RWPE2 (cell line): ENCODE measurements at places on chromosomes 1 and 21.

GRCh38 chr1:84298684-84299535 lies 2.6 kb upstream of the SAMD13 start:
- DNase-seq: peak; percentile 52

DNA sequence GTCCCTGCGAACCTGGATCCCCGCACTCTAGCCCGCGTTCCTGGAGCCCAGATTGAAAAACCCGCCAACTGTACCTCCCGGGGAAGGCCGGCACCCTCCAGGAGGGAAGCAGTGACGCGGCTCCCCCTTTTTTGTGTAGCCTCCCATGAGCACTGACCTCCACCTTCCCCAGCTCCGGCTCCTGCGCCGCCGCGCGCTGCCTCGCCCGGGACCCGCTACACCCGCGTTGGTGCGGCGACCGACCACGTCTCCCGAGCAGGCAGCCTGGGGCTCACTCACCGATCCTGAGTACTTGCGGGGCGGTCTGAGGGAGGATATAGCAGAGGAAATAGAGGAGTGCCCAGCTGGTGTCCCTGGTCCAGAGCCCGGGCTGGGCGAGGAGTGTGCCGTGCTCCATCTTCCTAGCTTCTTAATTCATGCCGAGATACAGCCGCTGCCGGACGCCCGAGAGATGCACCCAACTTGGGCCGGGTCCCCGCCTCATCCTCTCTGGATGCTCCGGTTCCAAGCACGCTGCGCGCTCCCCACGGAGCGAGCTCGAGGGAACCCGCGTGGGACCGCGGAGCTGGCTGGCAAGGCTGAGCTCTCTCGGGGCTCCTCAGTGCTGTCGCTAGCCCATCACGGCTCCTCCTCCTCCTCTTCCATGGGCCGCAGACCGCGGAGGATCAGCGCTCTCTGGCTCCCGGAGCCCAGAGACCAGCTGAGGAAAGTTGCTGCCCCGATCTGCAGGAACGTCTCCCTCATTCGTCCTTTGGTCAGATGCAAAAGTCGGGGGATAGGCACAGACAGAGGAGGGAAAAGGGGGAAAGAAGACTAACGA lies 482 bp downstream of the GRIK1 start:
- DNase-seq: no peak

- DNase-seq: no peak
Observed at GRCh38 chr21:27466140-27466539, 499.3 kb upstream of the ADAMTS5 start.

GRCh38 chr21:34544032-34544496 lies 32.1 kb upstream of the KCNE1 start:
- DNase-seq: peak; percentile 78

GRCh38 chr1:153794624-153795329 lies 19.6 kb downstream of the SLC27A3 start:
- no peak for DNase-seq

- DNase-seq: no peak
Observed at GRCh38 chr1:67679691-67680090, 5.3 kb upstream of the GADD45A start.

- DNase-seq: no peak
Observed at GRCh38 chr21:22632176-22632575, 1634.0 kb downstream of the NCAM2 start.

DNA sequence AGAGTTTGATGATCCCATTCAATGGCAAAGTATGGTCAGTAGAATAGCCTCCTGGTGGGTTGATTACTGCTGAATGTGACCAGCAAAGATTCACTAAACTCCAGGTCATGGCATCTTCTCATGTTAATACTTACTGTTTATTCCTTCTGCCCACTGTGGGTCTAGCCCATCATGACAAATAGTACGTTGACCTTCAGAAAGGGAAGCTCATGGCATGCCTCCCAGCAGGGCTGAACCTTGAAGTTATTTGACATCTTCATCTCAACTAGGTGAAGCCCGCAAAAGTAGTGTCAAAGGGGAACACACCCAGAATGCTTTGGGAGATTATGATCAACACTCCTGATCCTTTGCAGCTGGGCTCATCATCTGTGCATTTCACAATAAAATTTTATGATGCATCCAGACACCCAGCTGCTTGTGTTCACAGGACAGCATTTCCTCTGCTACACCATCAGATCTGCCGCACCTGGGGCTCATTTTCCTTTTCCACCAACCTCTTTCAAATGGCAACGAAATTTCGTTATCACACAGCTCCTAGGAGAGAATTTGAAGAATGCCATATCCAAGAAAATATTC lies 49.6 kb downstream of the HLX start:
- DNase-seq: no peak

DNA sequence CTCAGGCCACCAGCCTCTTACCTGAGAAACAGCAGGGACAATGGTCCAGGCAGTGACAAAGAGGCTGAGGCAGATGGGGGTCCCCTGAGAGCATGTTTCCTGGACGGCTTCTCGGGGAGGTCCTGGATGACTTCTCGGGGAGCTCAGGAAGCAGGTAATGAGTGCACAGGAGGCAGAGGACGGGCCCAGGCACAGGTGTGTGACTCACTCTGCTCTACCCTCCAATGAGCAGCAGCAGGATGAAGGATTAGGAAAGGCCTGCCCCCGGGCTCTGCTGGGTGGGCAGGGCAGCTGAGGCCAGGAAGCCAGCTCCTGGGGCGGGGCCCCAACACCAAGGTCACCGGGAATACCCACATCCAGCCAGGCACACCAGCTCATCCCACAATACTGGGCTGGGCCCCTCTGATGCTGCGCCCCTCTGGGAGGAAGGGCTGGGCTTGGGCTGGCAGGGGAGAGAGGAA lies 17.2 kb upstream of the PTAFR start:
- DNase-seq: peak; percentile 93

DNA sequence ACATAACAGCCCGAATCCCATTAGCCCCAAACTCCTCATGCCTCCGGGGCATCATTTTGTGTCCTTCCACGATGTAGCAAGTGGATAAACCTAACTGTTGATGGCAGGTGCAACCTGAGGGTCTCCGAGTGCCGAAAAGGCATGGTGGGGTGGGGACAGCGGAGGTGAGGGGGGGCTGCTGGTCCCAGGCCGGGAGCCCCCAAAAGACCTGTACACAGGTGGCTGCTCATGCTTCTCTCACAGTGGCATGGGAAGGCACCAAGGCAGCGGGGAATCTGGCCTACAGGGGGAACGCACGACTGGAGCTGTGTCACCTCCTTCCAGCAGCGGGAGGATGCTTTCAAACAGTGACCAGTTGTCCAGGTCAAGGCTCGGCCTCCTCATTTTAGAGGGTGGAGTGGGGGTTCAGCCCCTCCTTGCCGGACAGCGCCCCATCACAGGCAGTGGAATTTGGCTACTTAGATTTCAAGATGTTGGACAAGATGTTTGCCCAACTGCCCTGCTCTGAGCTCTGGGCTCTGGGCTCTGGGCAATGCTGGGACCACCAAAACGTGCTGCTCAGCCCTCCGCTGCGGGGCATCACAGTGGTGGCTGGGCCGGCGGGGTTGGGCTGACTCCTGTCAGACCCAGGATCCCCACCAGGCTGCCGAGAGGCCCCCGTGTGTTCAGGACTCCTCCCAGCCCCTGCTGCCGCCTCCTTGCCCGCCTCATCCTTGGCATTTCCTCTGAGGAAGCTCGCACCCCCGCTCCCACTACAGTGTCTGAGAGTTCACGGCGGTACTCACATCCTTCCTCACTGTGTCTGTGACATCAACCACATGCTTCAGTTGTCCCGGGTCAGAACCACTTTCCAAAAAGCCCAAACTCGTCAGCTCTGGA lies 7.6 kb downstream of the DNMT3L start:
- DNase-seq: peak; percentile 58

DNA sequence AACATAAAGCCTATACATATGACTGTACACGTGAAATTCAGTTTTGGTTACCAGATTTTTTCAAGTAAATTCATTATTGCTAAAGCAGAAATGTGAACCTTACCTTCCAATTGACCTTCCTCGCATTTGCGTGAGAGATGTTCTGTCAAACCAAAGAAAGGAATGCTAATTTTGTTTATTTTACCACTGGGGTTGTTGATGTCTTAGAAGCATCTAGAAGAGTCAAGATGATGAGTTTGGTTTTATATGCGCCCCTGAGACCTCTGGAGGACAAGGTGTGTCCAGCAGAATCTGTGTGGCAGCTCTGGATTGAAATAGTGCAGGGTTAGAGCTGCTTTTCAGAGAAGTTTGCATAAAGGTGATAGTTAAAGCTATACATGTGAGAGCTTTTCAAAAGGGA lies 48.4 kb downstream of the ZBTB40 start:
- DNase-seq: no peak

DNA sequence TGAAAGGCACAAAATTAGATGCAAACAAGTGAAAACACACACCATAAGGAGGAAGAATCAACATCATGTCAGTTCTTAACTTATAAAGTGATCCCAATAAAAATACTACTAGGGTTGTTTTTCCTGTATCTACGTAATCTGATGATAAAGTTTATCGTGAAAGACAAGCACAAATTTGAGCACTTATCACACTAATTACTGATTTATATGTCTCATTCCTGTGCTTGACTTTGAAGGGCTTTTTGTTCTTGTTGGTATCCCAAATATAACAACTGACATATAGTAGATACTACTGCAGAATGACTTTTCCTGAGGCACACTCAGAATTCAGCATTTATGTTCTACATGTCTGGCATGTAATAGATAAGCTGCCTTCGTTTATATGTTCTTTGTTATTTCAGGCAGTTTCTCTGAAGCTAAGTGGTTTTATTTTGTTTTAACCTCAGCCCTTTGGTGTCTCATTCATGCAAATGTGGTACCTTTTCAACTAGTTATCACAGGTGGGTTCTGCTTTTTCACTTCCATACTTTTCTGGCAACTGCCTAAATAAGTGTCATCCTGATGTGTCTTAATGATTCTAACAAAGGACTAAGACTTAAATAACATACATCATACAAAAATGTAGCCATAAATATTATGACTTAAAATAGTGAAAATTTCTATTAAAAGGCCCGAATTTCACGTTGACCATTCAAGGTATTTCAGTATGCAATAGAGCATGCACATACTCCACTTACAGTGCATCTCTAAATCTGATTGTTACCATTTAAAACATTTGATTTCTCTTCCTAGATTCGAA lies 73.2 kb downstream of the LRRC8C start:
- no peak for DNase-seq

DNA sequence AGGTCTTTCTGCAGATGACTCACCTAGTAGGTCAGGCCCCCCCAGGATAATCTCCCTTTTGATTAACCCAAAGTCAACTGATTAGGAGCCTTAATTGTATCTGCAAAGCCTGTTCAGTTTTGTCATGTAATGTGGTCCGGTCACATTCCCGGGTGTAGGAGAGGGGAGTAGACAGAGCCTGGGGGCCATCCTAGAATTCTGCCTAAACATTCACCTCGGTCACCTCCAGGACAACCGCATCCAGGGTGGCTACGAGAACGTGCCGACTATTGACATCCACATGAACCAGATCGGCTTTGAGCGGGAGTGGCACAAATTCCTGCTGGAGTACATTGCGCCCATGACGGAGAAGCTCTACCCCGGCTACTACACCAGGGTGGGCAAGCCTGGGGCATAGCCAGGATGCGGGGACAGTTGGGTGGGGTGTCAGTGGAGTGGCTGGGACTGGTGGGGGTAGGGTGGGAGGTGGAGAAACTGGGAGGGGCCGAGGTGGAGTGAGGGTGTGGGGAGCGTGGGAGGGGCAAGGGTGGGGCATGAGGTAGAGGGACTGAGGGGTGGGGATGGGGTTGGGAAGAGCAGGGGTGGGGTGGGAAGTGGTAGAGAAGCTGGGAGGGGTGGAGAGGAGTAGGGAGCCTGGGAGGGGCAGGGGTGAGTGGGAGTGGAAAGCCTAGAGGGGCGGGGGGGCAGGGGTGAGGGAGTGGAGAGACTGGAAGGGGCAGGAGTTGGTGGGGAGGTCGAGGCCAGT lies 9.6 kb upstream of the MFN2 start:
- no peak for DNase-seq

GRCh38 chr1:175002910-175003517 lies 3.3 kb downstream of the CACYBP start:
- DNase-seq: no peak

- DNase-seq: no peak
Observed at GRCh38 chr1:206035027-206035426, 11.3 kb upstream of the CTSE start.

- DNase-seq: no peak
Observed at GRCh38 chr1:156074661-156075060, 7.6 kb downstream of the MEX3A start.

GRCh38 chr1:6208723-6209660 lies 3.1 kb downstream of the RNF207 start:
- DNase-seq: no peak

DNA sequence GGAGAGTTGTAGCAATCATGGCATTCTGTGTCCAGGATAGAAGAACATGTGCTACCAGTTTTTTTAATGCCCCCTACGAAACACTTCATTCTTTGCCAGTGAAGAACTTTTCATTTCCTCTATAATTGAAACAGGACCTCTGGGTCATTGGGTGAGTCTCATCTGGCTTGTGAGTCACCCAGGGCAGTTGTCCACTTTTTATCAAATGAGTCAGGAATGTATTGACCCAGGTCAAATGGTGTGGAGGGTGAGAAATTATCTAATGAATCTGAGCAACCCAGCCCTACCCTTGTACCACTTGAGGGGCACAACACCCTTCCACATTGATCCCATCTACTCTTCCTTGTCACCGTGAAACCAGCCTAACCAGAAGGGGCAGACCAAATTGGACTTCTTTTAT lies 417.3 kb upstream of the PROX1 start:
- DNase-seq: no peak

GRCh38 chr1:225770561-225771248 lies 6.9 kb upstream of the SRP9 start:
- DNase-seq: no peak

- no peak for DNase-seq
Observed at GRCh38 chr1:45146833-45147232, 59.6 kb downstream of the ZSWIM5 start.

GRCh38 chr1:231688989-231689388 lies 62.4 kb downstream of the DISC1 start:
- DNase-seq: no peak

GRCh38 chr1:182229921-182230491 lies 161.6 kb downstream of the GLUL start:
- no peak for DNase-seq

DNA sequence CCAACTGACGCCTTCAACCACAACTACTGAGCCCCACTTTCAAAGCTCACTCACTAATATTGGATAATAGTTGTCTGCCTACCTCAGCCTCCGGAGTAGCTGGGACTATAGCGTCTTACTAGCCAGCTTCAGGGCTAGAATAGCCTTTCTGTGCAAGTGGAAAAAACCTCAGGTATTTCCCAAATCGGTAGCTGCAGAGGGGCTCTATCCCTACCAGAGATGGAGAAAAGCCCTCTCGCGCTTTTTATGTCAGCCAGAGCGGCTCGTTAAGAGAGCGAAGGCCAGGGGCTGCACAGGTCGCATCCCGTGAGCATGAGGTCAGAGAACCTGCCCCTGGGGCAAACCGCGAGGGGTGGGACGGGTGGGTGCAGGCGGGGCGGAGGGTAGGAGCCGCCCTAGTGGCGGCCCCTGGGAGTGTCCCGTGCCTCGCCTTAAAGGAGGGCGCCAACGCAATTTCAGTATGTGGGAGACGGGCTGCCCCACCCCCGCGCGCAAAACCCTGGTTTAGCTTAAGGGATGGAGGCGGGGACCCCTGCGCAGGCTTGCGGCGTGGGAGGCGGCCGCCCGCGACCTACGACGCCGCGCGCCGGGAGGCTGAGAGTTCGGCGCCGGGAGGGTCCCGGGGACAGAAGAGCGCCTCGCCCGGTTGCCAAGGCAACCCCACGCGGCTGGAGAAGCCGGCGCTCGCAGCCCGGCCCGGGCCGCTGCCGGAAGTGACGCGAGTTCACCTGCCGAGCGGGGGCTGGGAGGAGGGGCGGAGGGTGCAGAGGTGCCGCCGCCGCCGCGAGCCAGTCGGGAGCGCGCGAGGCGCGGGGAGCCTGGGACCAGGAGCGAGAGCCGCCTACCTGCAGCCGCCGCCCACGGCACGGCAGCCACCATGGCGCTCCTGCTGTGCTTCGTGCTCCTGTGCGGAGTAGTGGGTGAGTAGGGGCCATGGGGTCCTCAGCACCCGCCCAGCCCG lies at the start of gene CXADR:
CXADR (plus strand) TSS at position 791 of the 961 bp plus-strand sequence; CDS start at position 878, 87 bp downstream.
- peak; percentile 83 for DNase-seq
